NCI-H1417 treated with DMSO at 0.1 percent for 48 hours (cell line): ENCODE measurements at places on chromosomes 6 and 20.

DNA sequence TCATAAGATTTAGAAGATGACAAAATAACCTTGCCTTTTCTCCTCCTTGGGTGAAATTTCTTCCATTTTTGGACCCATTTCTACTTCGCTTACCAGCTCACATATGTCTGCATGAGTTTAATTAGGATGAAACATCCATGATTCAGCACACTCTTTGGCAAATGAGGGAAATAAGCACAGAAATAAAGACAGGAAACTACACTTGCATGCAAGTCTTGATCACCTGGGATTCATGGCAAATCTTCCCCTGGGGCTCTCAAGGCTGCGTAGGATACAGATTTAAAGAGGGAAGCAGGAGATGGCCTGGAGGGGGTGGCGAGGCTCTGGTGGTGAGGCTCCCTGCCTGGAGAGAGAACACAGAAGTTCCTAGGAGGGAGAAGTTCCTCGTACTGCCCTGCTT lies 147.8 kb downstream of the EDN3 start:
- DNase-seq: no peak

- no peak for DNase-seq
Observed at GRCh38 chr20:24470746-24471582, 1.5 kb downstream of the SYNDIG1 start.

DNA sequence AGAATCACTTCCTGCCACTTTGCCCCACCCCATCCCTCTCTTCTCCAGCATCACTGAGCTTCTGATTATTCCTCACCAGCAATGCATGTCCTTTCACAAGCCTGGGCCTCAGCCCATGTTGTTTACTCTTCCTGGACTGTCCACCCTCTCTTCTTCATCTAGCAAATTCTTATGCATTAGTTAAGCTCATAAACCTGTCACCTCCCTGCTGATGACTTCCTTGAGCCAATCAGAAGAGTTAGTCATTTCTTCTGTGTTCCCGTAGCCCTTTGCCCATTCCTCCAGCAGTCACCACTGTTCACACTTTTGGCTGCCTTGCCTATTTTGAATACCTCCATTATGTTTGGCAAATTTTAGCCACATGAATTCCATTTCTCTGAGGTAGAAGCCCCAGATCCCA lies 4.1 kb upstream of the CRYBG1 start:
- DNase-seq: no peak

DNA sequence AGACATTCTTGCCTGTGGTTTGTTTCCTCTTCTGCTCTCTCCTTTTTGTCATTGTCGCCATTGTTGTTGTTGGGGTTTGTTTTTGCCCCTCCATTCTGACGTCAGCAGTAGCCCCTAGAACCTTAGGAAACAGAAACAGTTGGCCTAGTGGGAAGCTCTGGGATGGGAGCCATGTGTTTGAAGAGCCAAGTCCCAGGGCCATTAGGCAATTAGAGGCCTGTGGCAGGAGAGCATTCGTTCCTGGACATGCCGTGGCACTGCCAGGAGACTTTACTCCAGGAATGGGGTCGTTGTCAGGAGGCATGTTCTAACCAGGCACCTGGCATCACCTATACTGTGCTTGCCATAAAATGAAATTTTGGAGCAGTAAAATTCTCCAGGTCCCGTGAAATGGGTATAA lies 39.7 kb downstream of the PPARD start:
- DNase-seq: no peak

DNA sequence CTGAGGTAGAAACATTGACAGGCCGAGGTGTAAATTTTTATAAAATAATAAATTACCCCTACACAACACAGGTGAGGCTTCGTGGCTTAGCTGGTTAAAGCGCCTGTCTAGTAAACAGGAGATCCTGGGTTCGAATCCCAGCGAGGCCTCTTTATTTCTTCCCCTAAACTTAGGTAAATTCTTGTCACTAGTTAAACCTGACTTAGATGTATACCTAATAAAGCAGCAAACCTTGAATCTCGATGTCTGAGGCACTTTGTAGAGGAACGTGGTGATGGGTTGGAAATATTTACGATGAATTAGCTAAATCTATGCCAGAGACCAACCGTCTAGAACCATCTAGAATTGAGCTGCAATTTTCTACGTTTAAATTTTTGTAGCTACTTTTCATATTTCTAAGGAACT lies 185.6 kb downstream of the OR2B2 start:
- no peak for DNase-seq

DNA sequence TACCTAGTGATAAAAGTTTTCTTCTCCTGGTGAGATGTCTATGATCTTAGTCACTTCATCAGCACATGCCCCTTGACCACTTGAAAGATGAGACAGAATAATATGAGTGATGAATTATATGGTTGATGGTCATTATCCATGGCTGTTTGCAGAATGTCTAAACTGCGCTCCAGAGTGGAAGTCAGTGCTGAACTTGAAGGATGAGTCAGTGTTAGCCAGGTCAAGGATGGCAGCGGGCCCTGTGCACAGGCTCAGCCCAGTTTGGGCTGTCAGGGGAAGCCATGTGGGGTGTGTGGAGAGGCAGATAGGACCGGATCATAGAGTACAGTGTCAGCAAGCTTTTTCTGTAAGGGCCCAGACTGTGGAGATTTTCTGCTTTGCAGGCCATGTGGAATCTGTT lies 67.2 kb upstream of the KIF25 start:
- no peak for DNase-seq

DNA sequence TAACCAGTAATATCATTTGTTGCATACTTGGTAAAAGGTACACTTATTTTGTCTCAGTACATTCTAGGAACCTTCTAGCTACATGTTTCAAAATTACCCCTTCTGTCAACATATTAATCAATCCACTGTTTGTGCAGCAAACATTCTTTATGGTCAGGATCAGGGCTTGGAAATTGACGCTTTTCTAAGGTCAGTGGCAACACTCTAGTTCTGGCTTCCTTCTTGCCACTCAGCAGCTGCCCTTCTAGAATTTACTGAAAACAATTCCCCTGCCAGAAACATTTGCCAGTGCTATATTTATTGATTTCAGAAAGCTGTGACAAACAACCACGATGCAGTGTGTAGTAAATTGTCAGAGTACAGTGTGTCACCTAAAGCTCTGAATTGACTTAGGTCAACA lies 84.7 kb upstream of the FBXL4 start:
- DNase-seq: no peak

- no peak for DNase-seq
Observed at GRCh38 chr6:105087571-105088211, 92.1 kb downstream of the POPDC3 start.

DNA sequence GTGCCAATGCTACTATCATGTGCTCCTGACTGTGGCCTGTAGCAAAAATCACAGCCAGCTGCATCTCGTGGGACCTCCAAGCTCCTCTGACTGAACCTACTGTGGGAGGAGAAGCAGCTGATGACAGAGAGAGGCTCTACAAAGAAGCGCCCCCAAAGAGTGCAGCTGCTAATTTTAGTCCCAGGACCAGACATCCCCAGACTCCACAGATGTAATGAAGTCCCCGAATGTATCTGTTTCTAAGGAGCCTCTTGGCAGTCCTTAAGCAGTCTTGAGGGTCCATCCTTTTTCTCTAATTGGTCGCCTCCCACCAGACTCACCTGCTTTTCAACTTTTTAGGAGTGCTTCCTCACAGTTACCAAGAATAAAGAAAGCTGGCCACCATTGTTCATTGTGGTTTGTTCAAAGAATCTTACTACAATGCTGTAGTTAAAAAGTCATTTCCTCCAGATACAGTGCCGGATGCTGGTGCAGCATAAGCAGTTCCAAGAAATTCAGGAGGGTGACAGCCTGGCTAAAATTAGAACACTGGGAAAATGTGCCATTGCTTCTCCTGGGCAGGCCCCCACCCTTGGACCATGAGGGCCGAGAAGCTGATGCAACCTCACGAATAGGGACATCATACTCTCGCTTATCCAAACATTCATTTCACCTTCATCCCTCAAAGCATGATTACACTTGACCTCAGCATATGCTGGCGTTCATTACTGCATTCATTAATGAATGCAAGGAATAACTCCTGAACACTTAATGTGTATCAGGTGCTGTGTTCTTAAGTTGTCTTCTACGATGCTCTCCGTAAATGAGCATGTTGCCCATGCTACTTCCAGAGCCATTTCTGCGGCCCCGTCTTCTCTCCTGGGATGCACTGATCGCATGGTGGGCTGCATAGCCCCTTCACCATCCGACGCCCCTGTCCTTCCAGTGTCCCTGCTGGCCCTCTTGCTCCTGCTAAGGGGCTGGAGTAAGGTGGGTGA lies 66.4 kb downstream of the LY86 start:
- DNase-seq: no peak

- DNase-seq: no peak
Observed at GRCh38 chr20:51562332-51563173, 20.0 kb upstream of the NFATC2 start.

DNA sequence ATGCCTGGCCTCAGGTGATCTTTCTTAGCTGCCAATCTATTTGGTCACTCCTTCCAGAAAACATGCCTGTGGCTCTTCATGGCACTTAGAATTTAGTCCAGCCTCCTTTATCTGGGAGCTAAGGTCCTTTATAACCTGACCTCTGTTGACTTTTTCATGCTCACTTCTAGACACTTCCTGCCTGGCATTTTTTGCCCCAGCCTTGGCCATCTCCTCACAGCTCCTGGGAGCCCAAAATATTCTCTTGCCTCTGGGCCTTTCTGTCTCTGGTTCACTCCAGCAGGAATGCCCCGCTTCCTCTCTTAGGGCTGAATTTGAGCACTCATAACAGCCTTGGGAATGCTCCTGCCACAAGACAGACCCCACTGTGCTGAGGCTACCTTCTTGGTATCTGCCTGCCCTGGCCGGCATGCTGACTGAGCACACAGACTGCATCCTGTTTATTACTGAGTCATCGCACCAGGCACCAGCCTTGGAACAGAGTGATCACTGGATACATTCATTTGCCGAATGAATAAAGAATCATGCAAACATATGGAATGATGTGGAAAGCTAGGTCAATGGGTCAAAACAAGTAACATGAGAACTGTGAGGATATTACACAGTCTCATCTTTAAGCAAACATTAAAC lies 5.8 kb upstream of the EEF1E1 start:
- no peak for DNase-seq

- DNase-seq: no peak
Observed at GRCh38 chr6:44030812-44031454, 96.3 kb downstream of the MRPL14 start.

GRCh38 chr6:89471287-89471867 lies 38.4 kb downstream of the ANKRD6 start:
- DNase-seq: no peak

- no peak for DNase-seq
Observed at GRCh38 chr20:1803932-1804501, 91.2 kb upstream of the SIRPA start.

GRCh38 chr6:12481850-12482249 lies 191.7 kb downstream of the EDN1 start:
- DNase-seq: no peak

DNA sequence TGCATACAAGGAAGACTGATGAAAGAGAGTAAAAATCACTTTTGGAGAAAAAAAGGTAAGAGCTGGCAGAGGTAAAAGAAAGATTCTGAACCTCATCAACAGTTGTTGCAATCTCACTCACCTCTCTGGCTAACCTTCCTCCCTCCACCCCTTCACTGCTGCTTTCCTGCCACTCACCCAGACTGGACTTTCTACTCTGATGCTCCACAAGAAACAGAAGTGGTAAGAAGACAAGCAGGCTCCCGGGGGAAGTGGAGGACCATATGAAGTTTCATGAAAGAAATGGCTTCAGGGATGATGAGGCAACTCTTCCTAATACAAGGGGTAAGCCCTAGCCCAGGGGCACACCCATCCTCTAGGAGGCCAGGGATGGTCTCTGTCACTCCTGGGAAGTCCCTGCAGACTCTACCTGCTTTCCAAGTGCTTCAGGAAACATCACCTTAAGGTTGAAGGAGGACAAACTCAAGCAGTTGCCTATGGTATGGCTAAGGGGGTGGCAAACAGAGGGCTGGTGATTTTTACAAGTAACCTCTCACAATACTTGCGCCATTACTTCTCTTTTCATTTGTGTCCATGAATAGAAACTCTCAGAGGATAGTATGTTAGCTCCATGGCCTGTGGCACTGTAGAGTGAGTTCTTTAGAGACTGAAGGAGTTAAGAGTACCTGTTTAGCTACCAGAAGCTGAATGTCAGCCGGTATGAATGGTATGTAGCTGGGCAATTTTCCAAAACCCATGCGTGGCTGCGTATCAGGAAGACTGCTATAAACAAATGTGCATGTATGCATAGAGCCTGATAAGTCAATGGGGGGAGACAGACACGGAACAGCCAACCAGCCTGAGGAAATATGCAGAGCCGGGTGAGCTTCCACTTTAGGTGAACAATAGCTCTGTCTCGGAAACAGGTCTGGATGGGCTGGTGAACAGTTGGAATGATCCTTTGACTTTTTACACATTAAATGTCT lies 112.0 kb downstream of the BACH2 start:
- no peak for DNase-seq

GRCh38 chr20:61765081-61765870 lies 300.4 kb downstream of the TAF4 start:
- DNase-seq: no peak

DNA sequence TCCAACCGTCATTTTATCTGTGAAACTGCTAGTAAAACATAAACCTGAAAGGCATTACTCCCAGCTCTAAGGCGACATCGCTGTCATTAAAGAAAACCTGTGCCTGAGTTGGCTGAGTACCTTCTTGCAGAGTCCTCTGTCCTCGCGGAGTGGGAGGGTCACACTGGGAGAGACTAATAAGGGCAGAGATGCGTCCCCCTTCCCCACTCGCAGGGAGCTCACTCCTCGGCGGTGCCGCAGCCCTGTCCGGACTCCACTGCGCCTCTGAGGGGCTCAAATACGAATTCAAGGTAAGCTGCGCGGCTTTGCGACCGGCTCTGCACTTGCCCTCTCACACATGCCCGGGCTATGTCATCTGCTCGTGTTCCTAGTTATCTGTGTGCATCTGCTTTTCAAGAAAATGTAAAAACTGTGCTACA lies at the start of gene COL19A1:
Gene COL19A1 (plus strand): TSS at position 206 of the 419 bp plus-strand sequence. CDS start 13,012 bp downstream, outside the sequence.
- no peak for DNase-seq

- DNase-seq: no peak
Observed at GRCh38 chr20:45087814-45088213, 13.1 kb downstream of the KCNS1 start.

- DNase-seq: no peak
Observed at GRCh38 chr20:61503106-61503505, 251.0 kb downstream of the CDH4 start.

GRCh38 chr6:159819932-159820640 lies 20.0 kb downstream of the PNLDC1 start:
- DNase-seq: no peak

DNA sequence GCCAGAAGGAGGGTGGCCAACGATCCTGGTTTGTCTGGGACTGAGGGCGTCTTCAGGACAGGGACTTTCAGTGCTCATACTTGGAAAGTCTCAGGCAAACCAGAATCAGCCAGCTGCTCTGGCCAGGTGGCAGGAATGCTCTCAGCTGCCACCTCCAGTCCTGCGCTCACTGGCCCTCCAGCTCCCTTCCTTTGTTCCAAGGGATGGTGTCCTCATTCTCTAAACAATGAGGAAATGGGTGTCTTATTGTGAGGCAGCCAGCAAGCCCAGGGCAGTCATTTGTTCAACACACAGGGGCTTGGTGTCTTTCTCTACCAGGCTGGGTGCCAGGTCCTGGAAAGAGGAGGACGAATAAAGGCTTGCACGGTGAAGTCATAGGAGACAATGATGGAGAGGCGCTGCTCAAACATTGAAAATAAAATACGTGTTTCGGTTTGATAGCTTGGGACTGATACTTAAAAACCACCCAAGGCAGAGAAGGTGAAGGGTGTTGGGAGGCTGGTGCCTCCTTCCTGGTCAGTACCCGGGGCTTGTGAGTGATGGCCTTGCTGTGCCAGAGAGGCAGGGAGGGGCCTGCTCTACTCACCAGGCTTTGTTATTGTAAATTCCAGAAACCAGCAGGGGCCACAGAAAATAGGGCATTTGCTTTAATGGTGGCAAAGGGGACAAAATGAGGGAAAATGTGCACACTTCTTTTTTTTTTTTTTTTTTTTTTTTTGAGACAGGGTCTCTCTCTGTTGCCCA lies 11.3 kb upstream of the TMEM181 start:
- DNase-seq: no peak
